Adrenal gland (tissue), 19 donors: ENCODE measurements at places on chromosomes 16 and 17.

DNA sequence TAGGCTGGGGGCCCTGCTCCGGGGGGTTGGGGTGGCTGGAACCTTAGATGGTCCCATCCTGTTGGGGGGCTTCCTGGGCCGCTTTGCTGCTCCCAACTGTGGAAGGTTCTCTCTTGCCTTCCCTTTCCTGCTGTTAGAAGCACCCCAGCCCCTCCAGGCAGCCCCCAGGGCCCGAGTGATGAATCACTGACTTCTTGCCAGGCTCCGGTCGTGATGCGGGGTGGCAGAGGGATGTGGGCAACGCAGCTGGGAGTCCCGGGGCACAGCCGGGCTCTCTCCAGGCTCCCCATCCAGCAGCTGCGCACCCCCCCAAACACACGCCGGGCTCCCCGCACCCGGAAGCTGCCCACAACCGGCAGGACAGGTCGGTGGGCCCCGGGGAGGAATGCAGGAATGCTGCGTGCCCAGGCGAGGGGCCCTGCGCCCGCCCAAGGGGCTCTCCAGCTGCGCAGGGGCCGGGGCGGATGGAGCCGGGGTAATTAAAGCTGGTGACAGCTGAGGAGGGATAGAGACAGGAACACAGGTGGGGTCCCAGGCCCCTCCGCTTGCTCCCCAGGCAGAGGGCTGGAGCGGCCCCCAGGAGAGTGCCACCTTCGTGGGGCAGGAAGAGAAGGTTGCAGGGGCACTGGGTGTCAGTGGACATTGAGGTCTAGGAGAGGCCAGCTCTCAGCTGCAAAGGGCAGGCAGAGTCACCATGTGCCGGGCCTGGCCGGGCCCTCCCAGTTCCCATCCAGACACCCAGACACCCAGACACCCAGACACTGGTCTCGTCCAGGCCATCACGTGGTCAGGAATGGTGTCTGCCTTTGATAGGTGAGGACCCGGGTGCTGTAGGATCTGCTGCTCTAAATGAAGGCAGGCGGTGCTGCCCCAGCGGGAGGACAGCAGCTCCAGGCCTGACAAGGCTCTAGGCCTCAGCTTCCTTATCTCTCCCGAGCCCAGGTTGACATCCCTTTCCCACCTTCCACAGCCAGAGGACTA lies 15.0 kb upstream of the SLC38A10 start:
- DNase-seq, result no peak

GRCh38 chr16:22284637-22285036 lies 12.6 kb upstream of the POLR3E start:
- no peak for DNase-seq

GRCh38 chr17:81456091-81456490 lies 56.5 kb downstream of the ACTG1 start:
- no peak for DNase-seq

GRCh38 chr17:57090560-57091185 lies 5.6 kb downstream of the AKAP1 start:
- DNase-seq, result no peak

DNA sequence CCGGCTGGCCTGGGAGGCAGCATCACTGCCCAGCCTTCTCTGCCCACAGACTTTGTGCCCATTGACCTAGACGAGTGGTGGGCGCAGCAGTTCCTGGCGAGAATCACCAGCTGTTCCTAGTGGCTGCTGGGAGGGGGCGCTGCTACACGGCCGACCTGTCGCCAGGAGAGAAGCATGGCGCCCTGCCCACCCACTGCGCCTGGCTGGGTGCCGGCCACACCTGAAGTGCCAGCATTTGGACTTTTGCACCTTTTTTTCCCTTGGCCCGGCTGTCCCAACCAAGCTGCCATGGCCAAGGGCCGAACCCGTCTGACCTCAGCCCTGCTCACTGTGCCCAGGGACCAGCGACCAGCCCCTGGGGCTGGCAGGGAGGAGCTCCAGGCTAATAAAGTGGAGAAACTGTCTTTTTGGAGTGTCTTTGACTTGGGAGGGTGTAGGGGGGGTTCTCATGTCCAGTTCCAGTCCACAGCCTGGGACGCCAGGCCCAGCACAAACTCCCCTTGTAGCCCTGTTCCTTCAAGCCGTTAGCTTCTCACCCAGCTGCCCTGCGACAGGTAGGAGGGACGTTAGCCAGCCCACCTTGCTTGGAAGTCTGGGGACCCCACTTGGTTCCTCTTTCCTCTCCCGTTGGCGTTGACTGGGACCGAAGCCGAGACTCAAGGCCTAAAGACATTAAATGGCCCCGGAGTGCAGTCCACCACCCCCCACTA lies 939 bp upstream of the WDR90 start:
- DNase-seq, result no peak

DNA sequence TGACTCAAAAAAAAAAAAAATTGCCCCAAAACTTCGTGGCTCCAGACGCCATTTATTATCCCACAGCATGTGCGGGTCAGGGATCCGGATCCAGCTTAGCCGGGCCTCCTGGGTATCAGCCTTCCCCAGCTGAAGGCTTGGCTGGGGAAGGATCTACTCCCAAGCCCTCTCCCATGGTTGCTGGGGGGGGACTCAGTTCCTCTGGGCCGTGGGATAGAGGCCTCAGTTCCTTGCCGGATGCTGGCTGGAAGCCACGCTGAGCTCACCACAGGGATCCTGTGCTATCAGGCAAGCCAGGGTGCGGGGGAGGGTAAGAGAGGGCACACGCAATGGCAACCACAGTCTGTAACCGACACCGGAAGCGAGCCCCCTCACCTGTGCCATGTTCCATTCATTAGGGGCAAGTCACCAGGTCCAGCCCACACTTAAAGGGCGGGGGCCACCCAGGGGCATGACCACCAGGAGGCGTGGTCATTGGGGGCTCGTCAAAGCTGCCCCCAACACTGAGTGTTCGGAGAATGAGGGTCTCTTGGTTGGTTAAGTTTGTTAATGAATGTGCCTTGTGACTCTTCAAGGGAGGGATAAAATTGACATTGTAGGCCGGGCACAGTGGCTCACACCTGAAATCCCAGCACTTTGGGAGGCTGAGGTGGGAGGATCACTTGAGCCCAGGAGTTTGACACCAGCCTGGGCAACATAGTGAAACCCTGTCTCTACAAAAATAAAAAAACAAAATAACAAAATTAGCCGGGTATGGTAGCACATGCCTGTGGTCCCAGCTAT lies 210.0 kb upstream of the GSE1 start:
- DNase-seq, result peak; percentile 82

DNA sequence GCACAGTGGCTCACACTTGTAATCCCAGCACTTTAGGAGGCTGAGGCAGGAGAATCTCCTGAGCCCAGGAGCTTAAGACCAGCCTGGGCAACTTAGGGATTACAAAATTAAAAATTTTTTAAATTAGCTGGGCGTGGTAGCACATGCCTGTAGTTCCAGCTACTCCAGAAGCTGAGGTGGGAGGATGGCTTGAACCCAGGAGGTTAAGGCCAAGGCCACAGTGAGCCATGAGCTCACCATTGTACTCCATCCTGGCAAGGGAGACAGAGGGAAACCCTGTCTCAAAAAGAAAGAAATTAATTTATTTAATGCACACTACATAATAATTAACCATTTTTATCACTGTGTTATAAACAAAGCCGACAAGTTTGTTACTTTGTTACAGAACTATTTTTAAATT lies 131.1 kb upstream of the TMEM97 start:
- DNase-seq, result no peak

DNA sequence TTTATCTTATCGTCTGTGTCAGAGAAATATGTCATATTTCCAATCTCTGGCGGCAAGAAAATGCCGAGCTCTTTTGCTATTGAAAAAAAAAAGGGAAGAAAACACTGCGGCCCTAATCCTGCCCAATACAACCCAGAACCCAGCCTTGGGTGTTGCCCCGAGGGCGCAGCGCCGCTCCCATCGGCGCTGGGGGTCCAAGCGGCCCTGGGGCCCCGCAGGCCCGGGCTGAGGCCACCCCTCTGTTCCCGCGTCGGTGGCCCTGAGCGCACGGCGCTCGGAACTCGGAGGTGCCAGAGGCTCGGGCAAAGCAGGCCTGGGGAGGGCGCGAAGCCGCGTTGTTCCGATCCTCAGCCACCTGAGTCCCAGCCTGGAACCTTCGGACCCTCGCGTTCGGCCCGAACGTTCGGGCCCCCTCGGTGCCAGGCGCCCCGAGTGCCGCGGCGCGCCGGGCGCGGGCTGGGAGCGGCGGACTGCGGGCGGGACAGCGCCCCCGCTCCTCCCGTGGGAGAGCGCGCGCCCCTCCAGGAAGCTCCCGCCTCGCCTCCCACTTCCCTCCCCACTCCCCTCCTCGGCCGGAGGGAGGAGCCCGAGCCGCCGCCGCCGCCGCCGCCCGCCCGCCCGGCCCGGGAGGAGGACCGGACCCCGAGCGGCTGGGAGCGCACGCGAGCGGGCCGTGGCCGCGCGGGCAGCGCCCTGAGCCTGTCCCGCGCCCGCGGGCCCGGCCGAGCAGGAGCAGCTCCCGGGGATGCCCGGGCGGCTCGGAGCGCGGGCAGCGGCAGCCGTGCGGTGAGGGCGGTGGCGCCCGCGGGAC lies at the start of gene CPNE2:
CPNE2 (plus strand) TSS at position 609 of the 811 bp plus-strand sequence. CDS start 18,160 bp downstream, outside the sequence.
- peak; percentile 42 for DNase-seq

DNA sequence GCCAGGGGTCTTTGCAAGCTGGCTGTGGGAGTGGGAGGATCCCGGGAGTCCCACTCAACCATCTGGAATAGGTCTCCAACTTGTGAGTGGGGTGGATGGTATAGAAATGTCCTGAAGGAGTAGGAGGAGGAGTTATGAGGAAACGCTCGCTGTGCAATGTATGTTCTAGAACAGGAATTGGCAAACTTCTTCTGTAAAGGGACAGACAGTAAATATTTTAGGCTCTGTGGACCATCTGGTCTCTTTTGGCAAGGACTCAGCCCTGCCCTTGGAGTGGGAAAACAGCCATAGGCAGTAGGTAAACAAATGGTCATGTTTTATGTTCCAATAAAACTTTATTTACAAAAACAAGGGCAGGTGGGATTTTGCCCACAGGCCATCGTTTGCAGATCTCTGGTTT lies 149.2 kb downstream of the NPIPB5 start:
- no peak for DNase-seq

- no peak for DNase-seq
Measured at GRCh38 chr17:36627101-36627500, 25.7 kb downstream of the MRM1 start.

DNA sequence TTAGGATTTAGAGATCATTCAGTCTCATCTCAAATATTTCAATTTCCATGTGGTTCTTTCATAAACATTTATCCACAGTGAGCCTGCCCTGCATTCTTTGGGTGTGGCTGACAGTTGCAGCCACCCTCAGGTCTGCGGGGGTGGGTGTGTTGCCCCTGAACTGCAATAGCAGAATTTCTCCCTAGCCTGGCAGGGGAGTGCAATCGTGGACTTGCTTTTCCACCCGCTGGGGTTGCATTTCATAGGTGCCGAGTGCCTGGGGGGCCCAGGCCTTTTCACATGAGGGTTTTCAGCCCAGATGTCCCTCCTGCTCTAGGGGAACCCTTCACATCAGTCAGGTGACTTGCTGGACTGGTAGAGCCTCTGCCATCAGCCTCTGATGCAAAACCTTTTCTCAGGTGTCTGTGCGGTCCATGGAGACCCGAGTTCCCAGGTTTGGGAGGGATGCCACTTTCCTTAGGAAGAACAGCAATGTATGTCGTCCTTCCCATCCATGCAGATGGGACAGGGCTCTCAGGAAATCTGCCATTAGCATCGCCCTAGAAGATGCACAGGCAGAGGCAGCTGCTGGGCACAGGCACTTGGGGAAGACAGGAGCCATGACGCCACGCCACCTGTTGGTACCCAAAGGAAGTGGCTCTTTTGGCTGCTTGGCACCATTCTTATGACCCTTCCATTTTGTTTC lies 2.4 kb upstream of the USP36 start:
- peak; percentile 57 for DNase-seq

- no peak for DNase-seq
Measured at GRCh38 chr17:32485261-32486110, 1.3 kb upstream of the CDK5R1 start.

DNA sequence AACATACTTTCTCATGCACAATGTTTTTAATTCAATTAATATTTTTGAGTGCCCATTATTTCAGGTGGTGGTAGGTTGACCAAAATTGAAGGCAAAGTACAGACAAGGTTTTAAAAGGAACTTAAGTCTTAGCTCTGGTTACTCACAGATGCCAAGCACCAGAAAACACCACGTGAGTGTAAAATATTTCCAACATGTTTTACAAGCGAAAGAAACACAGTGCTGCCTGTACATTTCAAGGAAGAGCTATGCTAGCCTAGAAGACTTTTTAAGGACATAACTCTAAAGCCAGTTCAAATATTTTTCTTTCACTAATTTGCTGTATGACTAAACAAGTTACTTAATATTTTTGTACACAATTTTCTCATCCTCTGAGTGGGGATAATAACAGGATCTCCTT lies 736.4 kb upstream of the GOT2 start:
- DNase-seq, result no peak

DNA sequence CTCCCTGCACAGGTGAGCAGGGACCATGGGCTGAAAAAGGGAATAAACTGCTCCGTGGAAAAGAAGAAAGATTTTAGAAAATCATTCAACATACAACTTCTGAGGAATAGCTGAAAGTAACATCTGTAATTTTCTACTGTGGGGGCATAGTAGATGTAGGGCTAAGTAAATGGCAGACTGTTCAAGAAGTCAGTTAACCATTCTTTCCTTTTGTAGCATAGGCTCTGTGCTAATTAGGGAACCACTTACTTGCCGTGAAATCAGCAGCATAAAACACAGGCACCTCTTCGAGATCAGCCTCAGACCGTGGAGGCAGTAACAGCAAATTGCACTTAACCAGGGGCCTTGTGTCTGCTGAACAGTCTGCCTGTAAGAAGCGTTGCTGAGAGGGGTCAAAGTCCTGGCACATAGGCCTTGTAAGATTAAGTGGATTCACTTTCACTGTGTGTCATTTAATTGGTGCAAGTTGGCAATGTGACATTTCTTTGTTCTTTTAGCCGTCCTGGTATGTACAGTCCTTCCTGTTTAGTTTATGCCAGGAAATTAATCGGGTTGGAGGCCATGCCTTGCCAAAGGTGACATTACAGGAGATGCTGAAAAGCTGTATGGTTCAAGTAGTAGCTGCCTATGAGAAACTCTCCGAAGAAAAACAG lies 10.4 kb downstream of the COG1 start:
- no peak for DNase-seq

DNA sequence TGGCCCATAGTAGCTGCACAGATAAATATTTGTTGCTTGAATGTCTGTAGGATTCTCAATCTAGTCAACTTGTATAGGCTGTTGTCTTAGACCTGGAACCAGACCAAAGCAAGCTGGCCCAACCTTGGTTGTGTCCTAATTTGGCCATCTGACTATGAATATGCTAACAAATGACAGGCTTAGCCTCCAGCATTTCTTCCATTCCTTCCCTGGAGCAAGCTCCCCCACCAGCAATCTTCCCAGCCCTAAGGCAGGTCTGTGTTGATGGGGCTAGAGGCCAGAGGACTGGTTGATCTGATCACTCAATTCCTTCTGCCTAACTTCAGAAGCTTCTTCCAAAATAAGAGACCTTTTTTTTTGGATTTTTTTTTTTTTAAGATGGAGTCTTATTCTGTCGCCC lies 9.4 kb upstream of the PHOSPHO1 start:
- no peak for DNase-seq

- peak; percentile 34 for DNase-seq
Measured at GRCh38 chr17:37824534-37825485, 80.0 kb upstream of the HNF1B start.

DNA sequence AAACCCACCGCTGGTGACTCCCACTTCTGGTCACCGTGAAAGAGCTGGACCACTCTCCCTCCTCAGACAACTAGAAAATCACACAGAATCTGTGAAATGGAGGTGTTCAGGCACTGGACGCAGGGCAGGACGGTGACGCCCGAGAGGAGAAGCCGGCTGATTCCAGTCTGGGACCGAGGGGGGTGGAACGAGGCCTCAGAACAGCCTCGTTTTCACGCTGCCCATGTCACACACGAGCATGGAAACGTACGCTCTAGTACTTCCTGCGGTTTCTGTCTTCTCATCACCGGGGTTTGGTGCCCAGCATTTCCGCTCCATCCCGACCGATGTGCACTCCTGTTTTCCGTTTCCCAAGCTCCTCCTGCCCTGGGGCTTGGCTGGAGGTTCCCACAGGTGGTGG lies 101.8 kb upstream of the METRNL start:
- DNase-seq, result no peak
